GM13976 (cell line): ENCODE measurements at places on chromosomes 5 and 9.

- DNase-seq, result no peak
These were observed 19.3 kb downstream of the PUM3 start for GRCh38 chr9:2824564-2824963.

DNA sequence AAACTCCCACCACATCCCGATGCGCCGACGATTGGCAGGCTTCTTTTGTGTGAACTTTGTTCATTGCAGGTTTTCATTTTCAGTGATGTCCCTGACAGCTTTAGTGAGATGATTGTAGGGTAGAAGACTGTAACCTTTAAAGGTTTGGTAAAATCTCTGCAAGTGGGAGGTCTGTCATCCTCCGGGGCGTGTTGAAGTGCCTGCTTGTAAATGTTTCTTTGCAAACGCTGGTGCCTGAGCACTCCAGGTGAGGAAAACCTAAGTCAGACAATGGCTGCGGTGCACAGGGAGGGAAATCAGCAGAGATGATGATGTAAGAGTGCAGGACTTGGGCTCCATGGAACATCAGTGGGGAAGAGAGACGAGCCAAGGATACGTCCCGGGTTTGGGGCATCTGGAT is 228.1 kb downstream of the DRD1 start:
- DNase-seq, result no peak

DNA sequence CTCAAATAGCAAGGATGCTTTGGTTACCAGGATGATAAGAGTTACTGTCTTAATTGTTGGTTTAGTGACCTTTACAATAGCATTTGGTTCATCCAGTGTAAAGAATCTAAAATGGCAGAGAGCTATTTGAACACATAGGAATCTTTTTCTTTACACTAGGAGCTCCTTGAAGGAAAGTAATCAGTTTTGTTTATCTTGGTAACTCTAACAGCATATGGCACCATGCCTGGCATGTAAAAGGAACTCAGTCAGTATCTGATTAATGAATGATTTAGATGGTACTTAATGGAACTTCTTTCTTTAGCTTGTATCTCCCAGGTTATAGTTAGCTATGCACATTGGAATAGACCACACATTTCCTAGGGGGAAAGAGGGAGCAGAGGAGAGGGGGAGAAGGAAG is 9.9 kb downstream of the PSMD5 start:
- DNase-seq, result no peak

GRCh38 chr9:92058723-92059444 is 56.3 kb downstream of the SPTLC1 start:
- no peak for DNase-seq

GRCh38 chr9:108271646-108272348 is 584.0 kb downstream of the ACTL7B start:
- no peak for DNase-seq

DNA sequence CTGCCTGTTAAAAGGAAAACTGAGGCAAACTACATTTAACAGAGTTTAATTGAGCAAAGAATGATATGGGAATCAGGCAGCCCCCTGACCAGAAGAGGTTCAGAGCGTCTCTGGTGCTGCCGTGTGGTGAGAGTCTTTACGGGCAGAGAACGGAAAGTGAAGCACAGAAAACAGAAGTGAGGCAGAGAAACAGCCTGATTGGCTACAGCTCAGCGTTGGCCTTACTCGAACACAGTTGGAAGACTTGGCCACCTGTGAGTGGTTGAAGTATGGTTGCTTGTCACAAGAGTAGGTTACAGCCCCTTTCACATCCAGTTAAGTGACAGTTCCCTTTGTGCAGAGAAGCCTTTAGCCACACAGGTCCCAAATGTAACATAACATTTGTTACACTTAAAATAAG is 16.9 kb upstream of the FBP1 start:
- peak; percentile 76 for DNase-seq

DNA sequence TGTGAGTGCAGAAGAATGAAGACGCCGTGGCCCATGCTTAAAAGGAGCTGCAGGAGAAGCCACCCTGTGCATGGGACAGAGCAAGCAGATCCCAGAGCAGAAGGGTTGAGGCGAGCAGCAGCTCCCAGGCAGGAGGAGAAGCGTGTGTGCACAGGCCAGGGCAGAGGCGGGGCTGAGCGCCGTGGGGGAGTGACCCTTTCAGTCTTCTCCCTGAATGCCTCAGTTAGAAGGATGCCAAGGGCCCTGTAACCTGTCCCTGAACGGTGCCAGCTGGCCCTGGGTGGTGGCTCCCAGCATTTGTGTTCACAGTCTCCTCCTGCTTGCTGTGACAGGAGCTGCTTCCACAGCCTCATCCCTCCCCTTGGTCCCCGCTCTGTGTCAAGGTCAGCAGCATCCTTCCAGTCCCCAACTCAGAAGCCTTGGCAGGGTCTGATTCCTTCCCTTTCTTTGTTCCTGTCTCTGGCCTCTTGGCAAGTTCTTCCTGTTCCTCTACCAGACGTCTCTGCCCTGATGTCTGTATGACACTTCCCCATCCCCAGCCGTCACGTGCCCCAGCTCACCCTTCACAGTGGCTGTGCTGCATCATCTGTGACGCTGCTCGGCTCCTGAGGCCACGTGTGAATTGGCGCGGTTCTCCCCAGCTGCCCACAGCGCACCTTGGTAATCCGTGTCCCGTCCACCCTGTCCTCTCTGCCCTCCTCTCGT is 5.2 kb downstream of the EXOC3 start:
- DNase-seq, result no peak

DNA sequence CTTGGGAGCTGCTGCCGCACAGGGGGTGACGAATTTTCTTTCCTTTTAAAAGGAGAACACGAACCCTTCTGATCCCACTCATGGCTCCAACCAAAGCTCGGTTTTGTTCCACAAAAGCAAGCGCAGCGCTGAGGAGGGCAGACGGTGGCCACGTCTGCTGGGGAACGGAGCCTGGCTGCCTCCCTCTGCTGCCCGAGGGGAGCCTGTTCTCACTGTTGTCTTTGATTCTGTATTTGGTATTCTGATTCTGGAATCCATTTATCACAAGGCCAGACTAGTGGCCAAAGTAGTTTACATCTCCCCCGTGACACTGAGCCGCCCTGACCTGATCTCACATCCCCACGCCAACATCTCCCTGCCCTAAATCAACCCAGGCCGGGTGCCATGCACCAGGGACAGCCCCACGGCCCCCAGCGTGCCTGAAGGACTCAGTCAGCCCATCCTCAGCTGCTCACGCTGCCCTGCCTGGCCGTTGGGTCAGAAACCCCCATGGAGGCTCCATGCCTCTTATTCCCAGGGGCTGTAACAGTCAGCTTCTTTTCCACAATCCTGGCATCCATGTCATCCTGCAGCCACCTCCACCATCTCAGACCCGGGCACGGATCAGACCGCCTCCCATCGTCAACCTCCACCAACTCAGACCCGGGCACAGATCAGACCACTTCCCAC is 6.7 kb upstream of the NSMF start:
- DNase-seq, result no peak

DNA sequence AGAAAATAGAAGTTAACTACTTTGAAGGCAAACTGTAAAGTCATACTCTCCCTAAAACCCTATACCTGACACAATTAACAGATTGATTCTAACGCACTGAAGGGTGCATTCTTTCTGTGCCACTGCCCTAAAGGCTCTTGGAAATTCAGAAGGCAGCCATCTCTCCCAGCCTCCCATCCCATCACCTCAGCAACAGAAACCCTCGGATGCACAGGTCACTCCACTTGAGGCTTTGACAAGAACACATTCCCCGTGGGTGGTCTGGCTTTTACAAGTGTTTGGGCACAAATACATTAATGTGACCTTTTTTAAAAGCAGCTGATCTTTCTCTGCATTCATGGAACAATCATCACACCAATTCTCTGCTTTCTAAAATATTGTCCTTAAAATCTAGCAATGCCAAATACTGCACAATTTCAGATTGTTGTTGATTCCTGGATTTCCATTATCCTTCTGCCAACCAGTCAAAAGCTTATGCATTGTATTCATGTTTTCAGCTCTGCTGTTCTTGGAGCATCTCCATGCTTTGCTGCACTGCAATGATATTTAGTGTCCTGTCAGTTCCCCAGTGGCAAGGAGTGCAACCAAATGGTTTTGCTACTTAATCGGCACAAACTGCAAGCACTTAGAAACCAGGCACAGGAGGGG is 175.6 kb downstream of the TMEM161B start:
- DNase-seq, result no peak

DNA sequence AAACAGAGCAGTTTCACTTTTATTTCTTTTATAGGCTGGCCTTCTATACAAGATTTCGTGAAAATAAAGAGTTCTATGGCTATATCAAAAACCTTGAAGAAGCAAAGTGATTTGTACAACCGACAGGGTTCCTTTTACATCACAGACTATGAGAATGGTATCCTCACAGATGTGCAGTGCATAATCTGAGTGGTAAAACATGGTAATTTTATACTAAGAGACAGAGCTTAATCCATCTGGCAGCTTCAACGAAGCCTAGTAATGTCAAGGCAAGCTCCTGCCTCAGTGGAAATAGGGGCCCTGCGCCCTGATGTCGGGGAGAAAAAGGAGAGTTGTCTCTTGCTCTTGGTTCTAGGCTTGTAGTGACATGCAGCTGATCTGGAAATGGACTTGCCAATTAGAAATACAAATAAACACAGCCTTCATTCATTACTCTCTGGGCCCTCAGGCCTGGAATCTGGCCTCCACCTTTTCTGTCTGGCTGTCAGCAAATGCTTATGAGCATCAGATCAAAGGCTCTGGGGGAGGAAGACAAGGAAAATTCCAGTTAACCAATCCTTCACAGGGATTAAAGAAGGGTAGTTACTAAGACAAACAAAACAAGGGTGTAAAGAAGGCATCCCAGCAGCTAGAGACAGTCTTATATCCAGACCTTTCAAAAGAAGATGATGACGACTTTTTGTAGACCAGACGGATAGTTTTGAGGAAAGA is 33.6 kb upstream of the TRIM32 start:
- DNase-seq, result no peak

- no peak for DNase-seq
These were observed 137.6 kb downstream of the CRB2 start for GRCh38 chr9:123493627-123494026.

- DNase-seq, result no peak
These were observed 1471.2 kb upstream of the NUDT12 start for GRCh38 chr5:105033637-105034400.

DNA sequence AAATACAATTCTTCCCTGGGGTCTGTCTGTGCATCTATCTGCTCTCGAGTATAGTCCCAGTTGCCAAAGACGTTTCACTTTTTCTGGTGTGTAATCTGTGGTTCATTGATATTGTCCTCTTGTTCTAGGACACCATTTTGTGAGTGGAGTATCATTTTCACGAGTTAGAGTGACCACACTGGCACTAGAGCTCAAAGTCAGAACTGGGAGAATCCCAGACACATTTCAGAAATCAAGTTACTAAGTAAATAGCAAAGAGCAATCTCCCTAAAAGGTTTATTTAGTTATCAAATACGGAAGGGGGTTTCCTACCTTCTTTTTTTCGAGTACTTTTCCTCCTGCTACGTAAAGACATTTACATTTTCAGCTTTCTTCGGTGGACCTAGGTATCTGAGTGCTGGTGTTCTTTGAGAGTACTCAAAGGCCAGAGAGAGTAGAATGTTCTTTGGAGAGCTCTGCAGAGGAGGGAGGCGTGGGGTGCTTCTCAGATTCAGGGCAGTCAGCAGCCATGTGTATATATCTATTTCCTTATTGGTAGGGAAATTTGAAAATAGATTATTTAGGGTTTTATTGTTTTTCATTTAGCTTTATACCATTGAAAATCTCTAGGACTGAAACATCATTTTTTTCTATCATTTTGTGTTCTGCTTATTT is 8.9 kb upstream of the HSPA9 start:
- no peak for DNase-seq

DNA sequence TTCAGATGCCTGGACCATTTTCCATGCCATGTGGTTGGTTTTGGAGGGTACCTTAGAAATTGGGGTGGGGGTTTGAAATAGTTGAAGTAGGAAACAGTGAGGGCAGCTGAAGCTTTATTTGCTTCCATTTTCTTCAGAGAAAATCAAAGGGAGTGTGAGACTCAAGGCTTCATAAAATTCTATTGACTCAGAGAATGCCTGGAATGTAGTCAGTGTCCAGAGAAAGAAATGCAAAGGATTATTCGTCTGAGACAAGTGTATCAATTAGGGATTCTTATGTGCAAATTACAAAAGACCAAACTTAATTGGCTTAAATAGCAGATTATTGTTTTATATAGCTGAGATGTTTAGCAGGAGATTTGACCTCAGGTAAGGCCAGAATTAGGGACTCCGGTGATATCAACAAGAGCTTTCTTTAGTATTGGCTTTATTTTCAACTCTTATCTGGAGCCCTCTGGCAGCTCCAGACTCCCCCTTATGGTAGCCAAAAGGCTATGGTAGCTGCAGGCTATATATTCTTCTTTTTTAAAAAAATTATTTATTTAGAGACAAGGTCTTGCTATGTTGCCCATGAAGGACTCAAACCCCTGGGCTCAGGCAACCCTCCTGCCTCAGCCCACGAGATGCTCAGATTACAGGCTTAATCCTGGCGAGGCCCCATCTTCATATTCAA is 38.9 kb downstream of the PTTG1 start:
- no peak for DNase-seq

DNA sequence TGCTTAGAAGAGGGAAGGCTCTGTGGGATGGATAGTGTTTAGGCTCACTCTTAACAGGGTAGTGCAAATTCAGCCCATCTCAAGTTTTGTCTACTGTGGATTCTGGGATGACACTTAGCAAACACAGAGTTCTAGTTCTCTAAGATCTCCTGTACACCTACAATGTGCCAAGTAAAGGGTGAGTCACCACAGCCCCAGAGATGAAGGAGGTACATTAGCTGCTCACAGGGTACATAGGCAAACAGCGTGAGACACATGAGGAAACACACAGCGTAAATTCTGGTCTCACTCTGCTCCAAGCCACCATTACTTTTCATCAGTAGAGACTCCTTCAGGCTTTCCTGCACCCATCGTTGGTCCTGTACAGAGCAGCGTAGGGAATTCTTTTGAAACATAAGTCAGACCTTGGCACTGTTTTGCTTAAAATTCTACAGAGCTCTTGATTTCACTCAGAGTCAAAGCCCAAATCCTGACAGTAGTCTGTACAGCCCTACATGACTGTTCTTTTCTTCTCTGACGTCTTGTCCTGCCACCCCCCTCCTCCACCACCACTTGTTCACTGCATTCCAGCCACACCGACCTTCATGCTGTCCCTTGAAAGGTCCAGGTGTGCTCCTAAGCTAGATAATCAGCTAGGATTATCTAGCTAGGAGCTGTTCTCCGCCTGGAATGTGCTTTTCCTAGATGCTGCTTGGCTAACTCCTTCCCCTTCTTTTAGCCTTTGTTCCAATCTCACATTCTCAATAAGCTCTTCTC is 8.7 kb downstream of the ASTN2 start:
- DNase-seq, result no peak

- no peak for DNase-seq
These were observed 35.5 kb downstream of the PRRC2B start for GRCh38 chr9:131429121-131430012.
